AG20443 (cell line): ENCODE measurements at places on chromosomes 3 and 15.

DNA sequence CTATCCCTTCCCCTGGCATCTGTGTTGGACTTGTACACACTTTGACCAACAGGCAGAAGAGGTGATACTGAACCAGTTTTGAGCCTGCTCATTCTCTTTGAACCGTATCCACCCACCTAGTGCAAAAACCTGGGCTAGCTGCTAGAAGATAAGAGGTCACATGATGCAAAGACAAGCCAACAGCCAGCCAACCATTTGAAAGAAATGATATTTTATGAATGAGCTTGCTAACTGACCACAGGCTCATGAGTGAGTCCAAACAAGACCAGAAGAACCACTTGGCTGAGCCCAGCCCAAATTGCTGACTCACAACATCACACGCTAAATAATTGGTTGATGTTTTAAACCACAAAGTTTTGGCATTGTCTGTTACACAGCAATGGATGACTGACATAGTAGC is 74.0 kb upstream of the CTNNB1 start:
- DNase-seq, result no peak

- no peak for DNase-seq
These were observed 24.0 kb upstream of the AGBL1 start for GRCh38 chr15:86055688-86056087.

- no peak for DNase-seq
These were observed 26.1 kb downstream of the GOLGA6L2 start for GRCh38 chr15:23420806-23421575.

GRCh38 chr3:168991803-168992202 is 671.7 kb downstream of the MECOM start:
- no peak for DNase-seq

GRCh38 chr15:57082054-57082728 is 163.7 kb downstream of the TCF12 start:
- no peak for DNase-seq

GRCh38 chr3:4634894-4635293 is 141.7 kb downstream of the ITPR1 start:
- DNase-seq, result no peak

- DNase-seq, result no peak
These were observed 1149.6 kb downstream of the IGSF11 start for GRCh38 chr3:117885011-117885441.
